ENCODE measurements at places on chromosomes 5 and 9.

DNA sequence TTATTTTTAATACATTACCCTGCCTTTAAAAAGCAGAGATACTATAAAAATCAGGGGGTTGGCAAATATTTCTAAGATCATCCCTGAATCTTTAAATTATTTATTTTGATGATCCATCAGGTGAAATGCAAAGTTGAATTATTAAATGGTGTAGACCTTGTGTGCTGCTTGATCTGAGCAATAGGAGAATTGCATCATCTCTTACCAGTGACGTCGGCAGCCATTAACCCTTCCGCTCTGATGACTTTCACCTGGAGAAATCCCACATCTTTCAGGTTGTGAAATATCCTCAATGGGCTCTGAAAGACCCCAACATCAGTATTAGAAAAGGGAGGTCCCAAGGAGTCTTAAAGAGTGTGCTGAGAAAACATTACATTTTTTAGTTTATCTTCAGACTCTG lies 270.2 kb downstream of the SLF1 start:
- no peak for DNase-seq

DNA sequence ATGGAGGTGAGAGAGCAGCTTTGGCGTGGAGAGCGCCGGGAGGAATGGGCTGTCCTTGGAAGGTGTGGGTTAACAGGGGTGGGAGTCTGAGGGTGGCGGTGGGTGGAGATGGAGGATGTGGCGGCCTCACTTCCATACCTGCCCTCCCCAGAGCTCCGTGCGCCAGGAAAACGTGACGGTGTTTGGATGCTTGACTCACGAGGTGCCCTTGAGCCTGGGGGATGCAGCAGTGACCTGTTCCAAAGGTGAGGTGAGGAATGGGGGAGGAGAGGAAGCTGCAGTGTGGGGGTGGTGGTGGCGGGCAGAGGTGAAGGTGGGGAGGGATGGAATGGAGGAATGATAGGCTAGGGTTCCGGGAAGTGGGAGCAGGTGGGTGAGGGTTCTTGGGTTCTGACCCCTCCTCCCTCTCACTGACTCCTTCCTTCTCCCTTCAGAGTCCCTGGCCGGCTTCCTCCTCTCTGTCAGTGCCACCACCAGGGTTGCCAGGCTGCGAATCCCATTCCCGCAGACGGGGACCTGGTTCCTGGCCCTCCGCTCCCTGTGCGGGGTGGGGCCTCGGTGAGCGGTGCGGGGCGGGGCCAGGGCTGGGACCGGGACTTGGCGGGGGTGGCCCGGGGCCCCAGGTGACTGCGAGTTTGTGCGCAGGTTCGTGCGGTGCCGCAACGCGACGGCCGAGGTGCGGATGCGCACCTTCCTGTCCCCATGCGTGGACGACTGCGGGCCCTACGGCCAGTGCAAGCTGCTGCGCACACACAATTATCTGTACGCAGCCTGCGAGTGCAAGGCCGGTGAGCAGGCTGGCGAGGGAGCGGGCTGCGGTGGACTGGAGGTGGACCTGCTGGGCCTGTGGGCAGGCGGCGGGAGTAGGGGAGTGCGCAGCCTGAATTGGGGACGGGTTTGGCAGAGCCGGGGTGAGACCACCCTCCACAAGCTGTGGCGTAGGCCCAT lies 17.1 kb downstream of the TMEM8B start:
- no peak for DNase-seq

GRCh38 chr5:133112026-133112660 lies 60.3 kb downstream of the HSPA4 start:
- no peak for DNase-seq

DNA sequence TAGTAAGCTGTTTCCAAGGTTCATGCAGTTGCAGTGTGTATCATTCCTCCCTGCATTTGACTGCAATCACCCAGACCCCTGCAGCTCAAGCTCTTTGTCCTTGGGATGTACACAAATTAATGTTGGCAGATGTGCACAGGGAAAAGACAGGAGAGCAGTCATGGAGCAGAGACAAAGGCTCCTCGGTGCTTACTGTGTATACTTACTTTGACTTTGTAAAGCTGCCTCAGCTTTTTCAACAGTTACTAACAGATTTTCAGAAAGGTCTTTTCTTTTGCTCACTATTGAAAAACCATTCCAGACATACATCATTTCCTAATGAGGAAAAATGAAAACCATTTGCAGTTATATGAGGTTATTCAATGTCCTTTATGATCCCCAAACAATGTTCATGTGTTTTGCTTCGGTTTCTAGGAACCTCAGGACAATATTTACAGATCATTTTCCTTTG lies 124.9 kb downstream of the TTC39B start:
- peak; percentile 3 for DNase-seq

GRCh38 chr5:124888050-124888506 lies 141.6 kb upstream of the ZNF608 start:
- peak; percentile 37 for DNase-seq

- DNase-seq, result no peak
Measured at GRCh38 chr9:22342491-22343217, 104.0 kb upstream of the DMRTA1 start.

DNA sequence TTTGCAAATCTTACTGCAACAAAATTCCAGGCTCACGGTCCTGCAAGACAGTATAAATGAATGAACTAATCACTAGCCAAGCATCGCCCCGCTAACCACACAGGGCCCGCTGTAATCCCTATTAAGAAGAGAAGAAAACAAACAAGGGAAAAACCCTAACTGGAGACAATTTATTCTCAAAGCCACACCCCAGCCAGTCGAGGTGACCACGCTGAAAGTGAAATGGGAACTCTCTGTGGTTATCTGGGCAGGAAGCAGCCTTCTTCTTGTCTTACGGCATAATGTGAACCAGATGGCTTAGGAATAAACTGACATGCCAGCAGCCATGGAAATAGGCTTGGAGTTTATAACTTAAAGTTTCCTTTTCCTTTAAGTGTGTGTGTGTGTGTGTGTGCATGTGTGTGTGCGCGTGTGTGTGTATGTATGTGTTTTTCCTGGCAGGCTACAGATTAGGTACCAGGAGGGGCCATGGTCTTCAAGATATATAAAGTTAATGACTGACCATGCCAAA lies 120.2 kb downstream of the SEMA6A start:
- DNase-seq, result peak; percentile 70

DNA sequence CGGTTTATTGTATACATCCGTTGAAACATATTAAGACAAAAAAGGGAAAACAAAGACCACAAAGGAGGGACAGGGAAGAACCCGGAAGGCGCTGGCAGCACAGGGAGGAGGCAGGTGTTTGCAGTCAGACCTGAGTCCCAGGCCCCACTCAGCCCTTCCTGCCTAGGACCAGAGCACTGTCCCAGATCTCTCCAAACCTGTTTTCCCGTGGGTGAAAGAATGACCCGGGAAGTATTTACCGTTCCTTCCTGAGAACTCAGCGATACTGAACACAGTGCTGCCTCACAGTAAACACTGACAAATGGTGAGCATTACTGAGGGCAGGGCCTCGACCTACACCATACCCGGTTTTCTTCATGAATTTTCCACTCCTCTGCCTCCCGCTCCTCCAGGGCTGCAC lies 1.2 kb downstream of the ABO start:
- no peak for DNase-seq

- peak; percentile 80 for DNase-seq
Measured at GRCh38 chr5:41843456-41844370, 26.5 kb downstream of the OXCT1 start.

- no peak for DNase-seq
Measured at GRCh38 chr5:79666758-79667157, 22.9 kb upstream of the CMYA5 start.
